Right renal cortex interstitium (tissue), 3 donors: ENCODE measurements at places on chromosomes 7 and 10. TPM values are rescaled to one million over a fixed set of nuclear protein-coding genes. Genes with fewer than 3 reads are reported as not detected.

The PCLO gene
- 8.3 TPM for polyA plus RNA-seq

The ICA1 gene
- polyA plus RNA-seq = 19.7 TPM

The NPM3 gene
- 54.1 TPM for polyA plus RNA-seq

DNA sequence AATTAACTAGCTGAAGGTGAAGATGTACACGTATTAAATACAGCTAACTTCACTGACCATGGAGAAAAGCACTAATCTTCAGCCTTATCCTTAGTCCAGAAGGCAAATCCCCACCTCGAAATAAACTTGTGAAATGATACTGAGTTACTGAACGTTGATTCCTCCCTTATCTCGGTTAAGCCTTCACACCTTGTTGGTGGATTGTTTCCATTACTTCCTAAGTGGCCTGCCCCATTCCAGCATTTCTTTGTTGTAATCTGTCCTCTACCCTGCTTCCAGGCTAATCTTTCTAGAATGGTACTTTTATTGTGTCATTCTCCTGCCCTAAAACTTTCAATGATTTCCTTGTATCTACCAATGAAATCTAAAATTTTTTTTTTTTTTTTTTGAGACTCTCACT, 68.6 kb downstream of the BUB3 start:
- no peak for DNase-seq

GRCh38 chr7:29005829-29006228, 47.7 kb upstream of the TRIL start:
- no peak for DNase-seq
